Ovary (tissue), 10 donors: ENCODE measurements at places on chromosomes 11 and 22.

GRCh38 chr11:15371533-15371932 is 256.8 kb downstream of the INSC start:
- H3K27me3 ChIP-seq = no peaks in the 10 kb centered on the region
- no peaks in the 10 kb centered on the region for H3K36me3 ChIP-seq
- no peak overlapping the region for H3K27ac ChIP-seq
- no peak overlapping the region for H3K4me3 ChIP-seq
- no peak for DNase-seq

GRCh38 chr11:122181372-122181771 is 65.4 kb upstream of the BLID start:
- no peaks in the 10 kb centered on the region for H3K27me3 ChIP-seq
- no peak overlapping the region for H3K4me3 ChIP-seq
- no peak overlapping the region for H3K27ac ChIP-seq
- no peaks in the 10 kb centered on the region for H3K4me1 ChIP-seq

DNA sequence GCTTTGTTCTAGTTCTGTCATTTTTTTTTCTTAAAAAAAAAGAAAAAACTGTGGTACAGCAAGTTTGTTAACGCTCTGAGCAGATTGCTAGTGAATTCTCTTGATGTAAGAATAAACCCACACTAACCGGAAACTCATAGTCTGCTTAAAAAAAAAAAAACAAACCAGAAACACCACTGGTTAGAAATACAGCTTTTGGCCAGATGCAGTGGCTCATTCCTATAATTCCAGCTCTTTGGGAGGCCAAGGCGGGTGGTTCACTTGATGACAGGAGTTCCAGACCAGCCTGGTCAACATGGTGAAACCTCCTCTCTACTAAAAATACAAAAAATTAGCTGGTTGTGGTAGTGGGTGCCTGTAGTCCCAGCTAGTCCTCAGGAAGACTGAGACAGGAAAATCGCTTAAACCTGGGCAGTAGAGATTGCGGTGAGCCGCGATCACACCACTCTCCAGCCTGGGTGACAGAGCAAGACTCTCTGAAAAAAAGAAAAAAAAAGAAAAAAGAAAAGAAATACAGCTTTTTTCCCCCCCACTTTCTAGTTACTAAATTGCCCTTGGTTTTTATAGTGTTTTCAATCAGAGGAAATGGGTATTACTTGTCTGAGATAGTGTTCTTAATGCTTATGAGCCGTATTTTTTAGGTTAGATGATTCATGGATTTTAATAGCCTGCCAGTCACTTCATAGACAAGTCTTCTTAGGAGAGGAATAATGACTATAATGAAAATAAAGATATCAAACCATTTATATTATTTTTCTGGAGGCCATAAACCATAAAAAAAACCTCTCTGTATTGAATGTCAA is 222.8 kb downstream of the DDX10 start:
- no peaks in the 10 kb centered on the region for H3K36me3 ChIP-seq
- no peak overlapping the region for H3K27ac ChIP-seq
- no peaks in the 10 kb centered on the region for H3K27me3 ChIP-seq
- peaks cover 2% of the 10 kb centered on the region for H3K4me1 ChIP-seq
- no peak for DNase-seq

DNA sequence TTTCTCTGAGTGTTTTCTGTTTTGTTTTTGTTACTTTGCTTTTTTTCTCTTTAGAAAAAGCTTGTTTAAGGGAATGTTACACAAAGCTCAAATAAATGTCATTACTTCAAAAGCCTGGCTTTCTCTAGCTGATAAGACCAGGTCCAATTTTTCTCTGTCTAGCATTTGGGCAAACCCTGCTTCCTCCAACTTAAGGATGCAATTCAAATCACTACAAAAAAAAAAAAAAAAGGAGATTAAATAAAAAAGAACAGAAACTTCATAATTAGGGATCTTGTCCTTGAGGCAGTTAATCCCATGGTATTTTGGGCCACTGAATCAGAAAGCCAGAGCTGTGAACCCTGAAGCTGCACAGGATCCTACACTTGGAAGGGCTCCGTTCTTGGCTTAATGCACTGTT is 480.8 kb upstream of the KIRREL3 start:
- no peak overlapping the region for H3K4me3 ChIP-seq
- H3K36me3 ChIP-seq = no peaks in the 10 kb centered on the region
- H3K4me1 ChIP-seq = no peaks in the 10 kb centered on the region
- no peaks in the 10 kb centered on the region for H3K27me3 ChIP-seq
- no peak overlapping the region for H3K27ac ChIP-seq
- DNase-seq = no peak

DNA sequence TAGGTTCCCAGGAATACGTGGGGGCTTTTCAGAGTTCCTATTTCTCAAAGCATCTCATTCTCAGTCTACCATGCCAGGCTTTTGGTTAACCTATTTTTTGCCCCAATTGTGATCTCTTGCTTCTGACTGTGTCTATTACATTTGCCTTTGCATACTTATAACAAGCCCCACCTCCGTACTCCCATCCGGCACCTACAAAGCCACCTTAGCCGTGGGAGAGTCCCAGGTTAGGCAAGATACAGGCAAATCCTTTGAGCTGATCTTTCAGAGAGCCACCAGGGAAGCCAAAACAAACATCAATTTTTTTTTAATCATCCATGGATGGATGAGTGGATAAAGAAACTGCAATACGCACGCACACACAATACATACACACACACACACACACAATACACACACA is 18.6 kb upstream of the PANX3 start:
- H3K4me1 ChIP-seq = no peaks in the 10 kb centered on the region
- no peak for DNase-seq
- H3K27ac ChIP-seq = no peak overlapping the region
- H3K27me3 ChIP-seq = no peaks in the 10 kb centered on the region

GRCh38 chr11:24679821-24680351 is 183.0 kb downstream of the LUZP2 start:
- H3K4me3 ChIP-seq = no peak overlapping the region
- no peaks in the 10 kb centered on the region for H3K4me1 ChIP-seq
- no peaks in the 10 kb centered on the region for H3K36me3 ChIP-seq
- DNase-seq = no peak
- H3K27ac ChIP-seq = no peak overlapping the region

GRCh38 chr11:37404231-37404630 is 806.2 kb upstream of the RAG2 start:
- H3K27me3 ChIP-seq = no peaks in the 10 kb centered on the region
- no peak overlapping the region for H3K4me3 ChIP-seq
- DNase-seq = no peak
- H3K4me1 ChIP-seq = no peaks in the 10 kb centered on the region
- no peaks in the 10 kb centered on the region for H3K36me3 ChIP-seq
- H3K27ac ChIP-seq = no peak overlapping the region

- H3K36me3 ChIP-seq = no peaks in the 10 kb centered on the region
- no peaks in the 10 kb centered on the region for H3K4me1 ChIP-seq
- H3K27ac ChIP-seq = no peak overlapping the region
- DNase-seq = no peak
- H3K4me3 ChIP-seq = no peak overlapping the region
Measured at GRCh38 chr22:44748524-44748923, 3.9 kb upstream of the ARHGAP8 start.

GRCh38 chr11:106231591-106231990 is 154.1 kb downstream of the AASDHPPT start:
- no peaks in the 10 kb centered on the region for H3K36me3 ChIP-seq
- H3K4me3 ChIP-seq = no peak overlapping the region
- no peak overlapping the region for H3K27ac ChIP-seq
- no peak for DNase-seq
- peaks cover 2% of the 10 kb centered on the region for H3K27me3 ChIP-seq

DNA sequence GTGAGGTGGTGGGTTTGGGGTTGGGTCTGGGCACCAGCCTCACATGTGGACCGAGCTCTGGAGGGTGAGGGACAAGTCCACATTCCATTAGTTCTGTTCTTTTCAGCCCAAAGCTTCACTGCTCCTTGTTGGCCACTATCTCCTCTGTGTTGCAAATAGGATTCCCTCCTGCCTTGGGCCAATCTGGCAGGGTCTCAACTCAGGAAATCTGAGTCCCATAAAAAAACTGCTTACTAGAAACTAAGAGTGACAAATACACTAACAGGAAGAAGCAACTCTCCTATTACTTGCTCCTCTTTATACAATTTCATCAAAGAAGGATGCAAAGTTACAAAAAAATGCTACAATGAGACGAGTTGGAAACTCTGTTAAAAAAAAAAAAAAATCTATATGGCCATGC is 66.2 kb upstream of the CSNK1E start:
- H3K27ac ChIP-seq = no peak overlapping the region
- no peak overlapping the region for H3K4me3 ChIP-seq
- no peak for DNase-seq

GRCh38 chr11:45654231-45655011 is 11.0 kb downstream of the CHST1 start:
- DNase-seq = no peak
- no peaks in the 10 kb centered on the region for H3K36me3 ChIP-seq
- no peaks in the 10 kb centered on the region for H3K27me3 ChIP-seq
- peaks cover 12% of the 10 kb centered on the region for H3K4me1 ChIP-seq
